ENCODE measurements at places on chromosomes 13 and 19. TPM values are rescaled to one million over a fixed set of nuclear protein-coding genes. Genes with fewer than 3 reads are reported as not detected.

TTYH1 gene
- total RNA-seq, result 1.3 TPM

DACH1 gene
- not detected for total RNA-seq

GRCh38 chr13:51734786-51735185 lies 69.2 kb downstream of the DHRS12 start:
- no peak for DNase-seq
- peaks cover 12% of the 10 kb centered on the region for H3K36me3 ChIP-seq
- no peak overlapping the region for H3K4me3 ChIP-seq
- no peak overlapping the region for H3K27ac ChIP-seq

DNA sequence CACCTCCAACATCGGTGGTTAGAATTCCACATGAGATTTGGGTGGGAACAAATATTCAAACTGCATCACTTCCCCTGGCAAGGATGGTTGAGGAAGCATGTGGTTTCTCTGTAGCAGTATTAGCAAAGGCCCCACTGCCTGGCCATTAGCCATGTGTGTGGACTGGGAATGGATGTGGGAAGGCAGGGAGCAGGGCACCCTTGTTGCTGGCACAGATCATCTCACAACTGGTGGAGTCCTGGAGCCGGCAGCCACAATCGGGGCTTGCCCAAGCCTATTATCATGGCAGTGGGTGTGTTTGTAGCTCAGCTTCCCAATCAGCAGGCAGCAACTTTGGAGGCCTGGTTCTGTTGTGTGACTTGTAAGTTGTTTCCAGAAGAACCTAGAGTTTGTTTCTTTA lies 391.9 kb downstream of the DLEU7 start:
- H3K4me3 ChIP-seq, result no peak overlapping the region
- H3K27me3 ChIP-seq, result no peaks in the 10 kb centered on the region
- H3K4me1 ChIP-seq, result no peaks in the 10 kb centered on the region
- H3K27ac ChIP-seq, result no peak overlapping the region
- DNase-seq, result no peak

DNA sequence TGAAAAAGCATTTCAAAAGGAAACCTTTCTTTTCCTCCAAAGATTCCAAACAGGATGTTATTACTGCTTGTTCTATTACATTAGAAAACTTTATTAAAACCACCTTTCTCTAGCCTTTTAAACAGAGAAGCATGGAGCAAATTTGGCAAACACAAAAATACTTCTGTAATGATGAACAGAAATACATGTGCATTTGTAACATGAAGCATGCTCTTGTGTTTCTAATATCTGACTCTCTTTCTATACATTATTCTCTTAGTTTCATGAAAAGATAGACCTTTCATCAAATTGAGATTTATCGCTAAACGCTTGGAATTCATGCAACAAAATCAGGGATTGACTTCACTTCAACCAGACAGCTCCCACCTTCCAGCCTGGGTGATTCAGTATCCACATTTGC lies 152.8 kb upstream of the IRS2 start:
- H3K4me3 ChIP-seq, result no peak overlapping the region
- no peak overlapping the region for H3K27ac ChIP-seq
- no peaks in the 10 kb centered on the region for H3K36me3 ChIP-seq
- DNase-seq, result no peak
- no peaks in the 10 kb centered on the region for H3K27me3 ChIP-seq
